ENCODE measurements at places on chromosomes 16 and 17. TPM values are rescaled to one million over a fixed set of nuclear protein-coding genes. Genes with fewer than 3 reads are reported as not detected.

DNA sequence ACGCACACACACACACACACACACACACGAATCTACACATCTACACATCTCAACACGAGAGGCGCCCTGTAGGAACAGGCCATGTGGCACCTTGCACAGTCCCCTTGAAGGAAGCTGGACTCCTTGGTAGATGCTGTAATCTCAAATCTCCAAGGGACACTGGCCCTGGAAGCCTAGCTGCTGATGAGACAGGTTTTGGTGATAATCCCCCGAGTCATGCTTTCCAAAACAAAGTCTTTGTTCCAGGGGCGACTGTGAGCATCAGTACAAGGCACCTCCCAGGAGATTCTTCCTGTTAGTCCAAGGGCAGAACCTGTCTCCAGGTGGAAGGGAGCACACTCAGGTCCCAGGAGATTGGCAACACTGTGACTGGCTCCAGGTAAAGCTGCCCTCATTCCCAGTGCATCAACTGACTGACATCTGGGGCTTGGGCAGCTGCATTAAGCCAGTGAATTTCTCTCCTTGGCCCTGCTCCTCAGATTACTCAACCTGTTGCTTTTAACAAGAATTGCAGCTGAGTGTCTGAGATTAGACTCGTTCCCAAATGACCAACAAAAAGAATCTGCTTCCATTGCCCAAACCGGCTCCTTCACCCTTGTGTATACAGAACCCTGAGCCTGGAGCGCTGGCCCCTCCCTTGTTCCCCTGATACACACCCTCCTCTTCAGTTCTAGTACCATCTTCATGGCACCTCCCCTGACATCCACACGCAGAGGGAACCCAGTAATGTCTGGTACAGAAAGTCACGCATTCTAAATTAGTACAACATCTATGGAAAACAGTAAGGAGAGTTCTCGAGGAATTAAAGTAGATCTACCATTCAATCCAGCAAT lies 13.9 kb upstream of the TNRC6C start:
- DNase-seq: no peak

The PIK3R6 gene
- 0.82 TPM for total RNA-seq

GRCh38 chr17:20966870-20967269 lies 75.9 kb downstream of the USP22 start:
- no peak for DNase-seq

DNA sequence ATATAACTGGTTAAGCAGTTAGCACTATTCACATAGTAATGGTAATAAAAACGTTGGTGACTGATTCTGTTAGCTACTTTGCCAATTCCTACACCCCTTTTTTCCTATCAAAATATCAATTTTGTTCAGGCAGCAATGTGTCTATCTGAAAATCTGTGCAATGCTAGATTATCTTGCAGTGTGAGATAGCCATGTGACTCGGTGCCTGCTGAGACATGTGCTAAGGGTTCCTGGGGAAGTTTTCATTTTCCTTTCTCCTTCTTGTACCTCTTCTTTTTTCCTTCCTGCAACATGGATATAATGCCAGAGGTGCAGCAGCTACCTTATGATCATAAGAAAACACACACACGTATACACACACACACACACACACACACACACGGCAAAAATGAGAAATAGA lies 100.5 kb upstream of the SHISA6 start:
- DNase-seq: no peak

The ABCC11 gene
- not detected for total RNA-seq

DNA sequence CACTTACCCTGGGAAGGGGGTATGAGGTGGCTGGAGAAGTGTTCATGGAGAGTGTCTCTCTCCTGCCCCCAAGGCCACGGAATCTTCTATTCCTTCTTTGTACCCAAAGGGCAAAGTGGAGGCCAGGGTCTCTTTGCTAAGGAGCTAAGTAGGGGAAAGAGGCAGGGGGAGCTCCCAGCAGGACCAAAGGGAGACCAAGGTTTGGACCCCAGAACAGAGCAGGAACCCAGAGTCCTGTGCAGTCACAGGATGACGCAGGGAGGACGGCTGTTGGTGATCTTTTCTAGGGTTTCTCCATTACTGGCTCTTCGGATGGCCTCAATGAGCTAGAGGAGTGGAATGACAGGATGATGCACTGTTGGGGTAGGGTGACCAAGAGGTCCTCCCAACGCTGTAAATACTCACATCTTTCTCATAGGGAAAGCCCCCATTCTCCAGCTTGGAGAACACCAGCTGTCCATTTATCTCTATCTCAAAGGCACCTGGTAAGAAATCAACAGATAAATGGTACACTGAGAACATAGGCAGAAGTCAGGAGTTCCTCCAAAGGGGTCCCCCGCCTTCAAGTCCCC lies 966 bp downstream of the MIEN1 start:
- no peak for DNase-seq

DNA sequence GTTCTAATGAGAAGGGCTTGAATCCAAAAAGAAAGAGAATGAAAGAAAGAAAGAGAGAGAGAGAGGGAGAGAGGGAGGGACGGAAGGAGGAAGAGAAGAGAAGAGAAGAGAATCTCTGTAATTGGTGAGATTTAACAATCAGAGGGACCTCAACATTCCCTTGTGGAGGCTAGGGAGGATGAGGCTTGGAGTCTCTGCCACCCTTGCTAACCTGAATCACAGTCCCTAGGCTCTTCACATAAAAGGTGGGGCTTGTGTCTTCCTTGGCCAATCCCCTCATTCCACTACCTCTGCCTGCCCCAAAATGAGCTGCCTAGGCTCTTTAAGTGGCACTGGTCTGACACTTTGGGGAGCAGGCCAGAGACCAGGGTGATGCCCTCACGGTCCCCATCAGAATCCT lies 30.1 kb downstream of the PIPOX start:
- DNase-seq: no peak

The AGRP gene
- not detected for total RNA-seq

DNA sequence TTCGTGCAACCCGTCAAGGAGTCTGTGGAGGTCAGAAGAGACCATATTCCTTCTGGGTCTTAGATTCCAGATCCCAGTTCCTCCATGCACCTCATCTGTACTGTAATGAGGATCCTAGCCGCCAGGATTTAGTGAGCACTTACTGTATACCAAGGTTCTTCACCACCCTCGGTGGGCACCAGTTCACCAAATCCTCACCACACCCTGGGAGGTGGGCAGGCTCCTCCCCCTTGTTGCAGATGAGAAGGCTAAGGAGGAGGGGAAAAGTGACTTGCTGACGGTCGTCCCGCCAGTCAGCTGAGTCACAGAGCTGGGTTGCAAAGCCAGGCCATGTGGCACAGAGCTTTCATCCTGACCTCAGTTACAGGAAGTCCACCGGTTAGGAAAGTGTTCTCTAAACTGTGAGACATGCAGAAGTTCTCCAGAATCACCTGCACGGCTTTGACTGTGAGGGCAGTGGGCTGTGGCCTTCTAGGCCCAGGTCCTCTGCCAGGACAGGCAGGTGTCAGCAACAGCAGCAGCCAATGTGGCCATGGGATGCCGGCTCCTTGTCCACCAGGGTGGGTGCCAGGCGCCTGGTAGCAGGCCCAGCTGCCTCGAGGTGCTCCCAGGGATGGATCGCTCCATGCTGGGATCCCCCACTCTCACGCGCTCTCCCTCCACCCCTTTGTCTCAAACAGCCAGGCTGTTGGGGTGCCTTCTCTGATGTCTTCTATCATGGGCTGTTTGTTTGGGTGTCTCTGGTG lies 240.3 kb upstream of the GSE1 start:
- no peak for DNase-seq

The BCAR1 gene
- 68.1 TPM for total RNA-seq

- no peak for DNase-seq
Observed at GRCh38 chr17:36740157-36740556, 138.8 kb downstream of the MRM1 start.

The ETV4 gene
- total RNA-seq: 0.14 TPM

DNA sequence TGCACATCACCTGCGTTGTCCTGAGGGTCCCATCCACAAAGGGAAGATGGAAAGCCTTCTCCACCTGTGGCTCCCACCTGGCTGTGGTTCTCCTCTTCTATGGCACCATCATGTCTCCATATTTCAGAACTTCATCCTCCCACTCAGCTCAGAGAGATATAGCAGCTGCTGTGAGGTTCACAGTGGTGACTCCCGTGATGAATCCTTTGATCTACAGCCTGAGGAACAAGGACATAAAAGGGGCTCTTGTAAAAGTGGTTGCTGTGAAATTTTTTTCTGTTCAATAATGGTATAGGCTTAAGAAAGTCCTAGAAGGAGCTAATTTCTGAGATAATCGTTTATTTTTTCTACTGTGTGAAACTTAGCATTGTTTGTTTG lies 18.7 kb downstream of the ZNF200 start:
- DNase-seq: no peak

DNA sequence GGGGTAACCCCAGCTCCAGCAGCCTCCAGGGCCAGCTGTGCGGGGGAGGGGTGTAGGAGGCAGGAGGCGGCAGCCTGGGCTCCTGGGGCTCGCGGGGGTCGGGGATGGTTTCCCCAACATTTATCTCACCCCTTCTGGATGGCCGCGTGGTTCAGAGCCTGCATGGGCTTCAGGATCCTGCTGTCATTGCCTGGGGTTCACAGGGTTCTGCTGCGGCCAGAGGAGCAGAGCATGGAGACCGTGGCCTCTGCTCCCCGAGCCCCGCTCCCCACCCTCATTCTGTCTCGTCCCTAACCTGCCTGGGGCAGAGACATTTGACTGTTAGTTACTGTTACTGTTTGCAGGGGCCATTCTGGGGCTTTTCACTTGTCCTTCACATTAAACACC lies 4.9 kb downstream of the MYADML2 start:
- no peak for DNase-seq

DNA sequence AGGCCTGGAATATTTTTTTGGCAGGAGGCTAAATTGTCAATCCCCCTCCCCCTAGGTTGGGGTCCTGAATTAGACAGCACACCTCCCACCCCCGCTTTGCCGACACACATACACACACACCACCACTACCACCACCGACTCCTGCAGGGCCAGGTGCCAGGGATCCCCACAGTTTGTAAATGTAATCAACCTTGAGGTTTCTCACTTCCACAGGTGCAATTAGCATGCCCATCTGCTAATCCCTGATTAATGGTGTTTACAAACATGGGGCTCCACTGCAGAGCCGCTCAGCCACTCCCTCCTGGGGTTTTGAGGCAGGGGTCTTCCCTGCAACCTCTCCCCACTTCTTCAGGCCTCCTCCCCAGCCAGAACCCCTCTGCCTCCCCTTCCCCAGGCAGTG lies 11.8 kb downstream of the MRM1 start:
- no peak for DNase-seq

The WNT9B gene
- total RNA-seq: 2.4 TPM

The CACNG5 gene
- total RNA-seq: not detected

GRCh38 chr17:68612209-68612922 lies 11.2 kb upstream of the FAM20A start:
- no peak for DNase-seq

GRCh38 chr17:73616120-73616872 lies 27.9 kb downstream of the SDK2 start:
- no peak for DNase-seq

The QRICH2 gene
- 2.0 TPM for total RNA-seq

The CX3CL1 gene
- 8.2 TPM for total RNA-seq

The PABPN1L gene
- not detected for total RNA-seq

DNA sequence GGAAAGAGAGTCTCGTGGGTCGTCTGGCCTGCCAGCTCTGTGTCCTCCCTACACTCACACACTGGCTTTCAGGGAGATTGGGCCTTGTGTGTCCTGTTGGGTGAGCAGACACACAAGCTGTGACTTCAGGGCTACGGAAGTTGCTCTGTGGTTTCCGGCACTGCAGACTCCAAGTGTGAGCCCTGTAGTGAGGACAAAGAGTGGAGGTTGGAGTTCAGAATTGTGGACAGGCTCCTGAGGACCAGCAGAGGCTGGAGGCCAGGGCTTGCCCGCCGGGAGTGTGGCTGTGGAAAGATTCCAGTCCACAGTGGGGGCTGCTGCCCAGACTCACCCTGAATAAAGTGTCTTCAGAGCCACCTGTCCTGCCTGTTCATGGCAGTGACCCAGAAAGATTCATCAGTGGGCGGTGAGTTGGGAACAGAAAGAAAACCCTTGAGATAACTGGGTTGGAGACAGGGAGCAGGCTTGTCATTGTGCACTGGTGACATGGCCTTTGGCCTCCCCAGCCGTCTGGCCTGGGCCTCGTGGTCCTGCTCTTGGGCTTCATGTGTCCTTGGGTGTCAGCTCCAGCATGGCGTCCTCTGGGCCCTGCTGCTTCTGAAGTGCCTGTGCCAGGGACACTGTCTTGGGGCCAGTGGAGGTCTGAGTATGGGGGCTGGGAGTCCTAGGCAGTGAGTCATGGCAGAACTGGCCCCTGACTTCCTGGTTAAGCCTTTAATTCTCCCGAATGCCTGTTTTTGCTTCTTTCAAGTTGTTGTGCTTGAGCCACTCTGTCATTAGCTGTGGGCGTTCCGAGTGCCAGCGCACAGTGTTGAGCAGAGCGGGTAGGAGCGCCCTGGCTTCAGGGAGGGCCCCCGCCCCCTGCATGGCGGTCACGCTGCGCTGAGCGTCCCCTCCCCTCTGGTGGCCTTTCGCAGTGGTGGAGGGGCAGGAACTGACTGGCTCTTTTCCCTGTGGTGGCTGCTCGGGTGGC lies 19.9 kb upstream of the ZNF750 start:
- no peak for DNase-seq

GRCh38 chr17:16314859-16315258 lies 38.4 kb downstream of the CENPV start:
- DNase-seq: no peak

GRCh38 chr16:84817613-84818012 lies 2.2 kb upstream of the CRISPLD2 start:
- DNase-seq: no peak

The CA5A gene
- total RNA-seq: not detected
